ENCODE measurements at places on chromosomes 16 and 17.

- DNase-seq: no peak
These were observed 384.7 kb downstream of the UTP18 start for GRCh38 chr17:51645056-51645455.

DNA sequence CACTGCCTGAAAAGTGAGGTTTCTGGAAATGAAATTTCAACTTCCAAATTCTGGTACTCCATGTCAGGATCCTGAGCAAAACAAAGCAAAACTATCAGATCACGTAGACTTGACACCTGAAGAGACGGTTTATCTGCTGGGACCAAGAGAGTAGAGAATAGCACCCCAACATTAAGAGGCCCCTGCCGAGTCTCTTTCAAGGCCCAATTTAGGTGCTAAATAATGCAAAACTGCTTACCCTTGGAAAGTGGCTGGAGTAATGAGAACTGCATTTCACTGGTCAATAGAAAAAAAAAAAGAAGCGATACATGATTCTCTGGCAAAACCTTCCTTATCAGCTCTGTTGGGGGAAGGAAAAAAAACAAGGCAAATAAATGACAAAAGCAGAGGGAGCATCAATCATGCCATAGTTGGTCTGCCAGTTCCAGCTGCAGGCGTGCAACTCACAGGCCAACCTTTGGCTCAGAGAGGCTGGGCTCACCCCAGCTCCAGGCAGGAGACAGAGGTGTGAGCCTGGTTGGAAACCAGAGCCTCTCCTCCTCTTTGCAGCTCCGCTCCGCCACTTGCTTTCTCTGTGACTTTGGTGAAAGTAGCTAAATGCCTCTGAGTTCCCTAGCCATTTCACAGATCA is 595.2 kb downstream of the TOX3 start:
- DNase-seq: no peak

DNA sequence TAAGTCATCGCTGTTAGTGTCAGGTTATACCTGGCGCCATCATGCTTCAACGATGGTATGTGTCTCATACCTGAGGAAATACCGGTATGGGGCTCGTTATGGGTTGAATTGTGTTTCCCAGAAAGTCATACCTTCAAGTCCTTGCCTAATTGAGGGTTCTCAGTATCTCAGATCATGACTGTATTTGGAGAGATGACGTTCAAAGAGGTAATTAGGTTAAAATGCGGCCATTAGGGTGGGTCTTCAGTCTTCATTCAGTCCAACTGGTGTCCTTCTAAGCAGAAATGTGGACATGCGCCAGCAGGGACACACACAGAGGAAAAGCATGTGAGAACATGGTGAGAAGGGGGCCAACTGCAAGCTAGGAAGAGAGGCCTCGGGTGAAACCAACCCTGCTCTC is 37.5 kb upstream of the XYLT1 start:
- DNase-seq: no peak

- no peak for DNase-seq
These were observed 8.8 kb downstream of the SPIRE2 start for GRCh38 chr16:89837014-89837546.

DNA sequence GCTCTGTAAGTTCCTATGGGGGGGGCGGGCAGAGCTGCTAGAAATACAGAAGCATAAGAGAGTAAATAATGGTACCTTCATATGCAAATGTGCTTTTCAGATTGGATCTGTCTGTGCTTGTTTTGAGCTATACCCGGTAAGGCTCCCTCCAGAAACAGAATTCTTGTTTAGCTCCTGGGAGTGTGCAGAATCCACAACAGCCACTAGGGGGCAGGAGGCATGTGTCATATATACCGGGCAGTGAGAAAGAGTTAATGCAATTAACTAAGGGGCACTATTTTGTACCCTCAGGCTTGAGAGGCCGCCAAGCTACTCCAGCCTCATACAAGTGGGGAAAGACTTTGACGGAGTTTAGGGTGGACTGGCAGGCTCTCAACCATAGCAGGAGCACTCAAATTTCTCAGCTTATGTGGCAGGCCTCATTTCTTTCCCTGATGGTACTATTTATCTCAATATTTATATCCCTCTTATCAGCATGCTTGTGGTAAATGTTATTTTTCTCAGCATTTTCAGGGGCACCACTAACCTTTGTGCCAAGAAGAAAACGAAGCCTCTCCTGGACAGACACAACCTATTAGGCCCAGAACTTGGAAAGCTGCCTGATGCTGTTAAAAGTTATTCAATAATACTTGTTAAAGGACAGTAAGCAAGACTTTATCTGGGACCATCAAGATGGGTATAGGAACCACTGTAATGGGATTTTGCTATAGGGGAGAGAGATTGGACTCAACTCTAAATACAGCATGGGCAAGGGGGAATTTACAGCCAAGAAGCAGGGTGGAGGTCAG is 10.7 kb upstream of the CENPV start:
- DNase-seq: peak; percentile 81

DNA sequence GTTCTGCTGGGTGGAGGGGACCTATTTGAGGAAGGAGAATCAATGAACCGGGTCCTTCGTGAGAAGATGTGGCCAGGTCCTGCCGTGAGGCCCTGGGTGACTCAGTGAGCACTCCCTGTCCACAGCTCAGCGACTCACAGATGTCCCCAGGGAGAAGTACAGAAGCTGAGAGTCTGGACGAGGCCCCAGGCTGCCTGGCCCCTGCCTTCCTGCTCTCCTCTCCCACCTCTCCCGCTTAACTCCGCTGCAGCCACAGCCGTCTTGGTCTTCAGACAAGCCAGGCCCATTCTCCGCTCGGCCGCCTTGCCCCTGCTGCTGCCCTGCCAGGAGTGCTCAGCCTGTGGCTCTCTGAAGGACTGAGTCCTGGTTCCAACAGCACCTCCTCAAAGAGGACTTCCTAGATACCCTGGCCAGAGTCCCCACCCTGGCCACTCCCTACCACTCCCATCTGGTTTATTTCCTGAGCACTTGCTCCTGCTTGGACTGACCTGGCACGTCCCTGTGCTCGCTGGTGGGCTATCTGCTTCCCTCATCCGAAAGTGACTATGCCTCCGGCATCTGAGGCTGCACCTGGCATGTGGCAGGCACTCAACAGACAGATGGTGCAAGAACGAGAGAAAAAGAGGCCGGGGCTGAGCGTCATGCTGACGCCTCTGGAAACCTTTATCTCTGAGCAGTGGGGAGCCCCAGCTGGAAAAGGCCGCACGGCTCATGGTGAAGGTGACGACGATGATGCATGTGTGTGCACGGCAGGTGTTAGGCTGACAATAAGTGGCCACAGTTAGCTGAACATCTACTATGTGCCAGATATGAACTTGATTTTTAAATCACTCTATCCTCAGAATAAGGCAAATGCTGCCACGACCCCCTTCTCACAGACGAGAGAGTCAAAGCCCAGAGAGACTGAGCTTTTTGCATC is 9.2 kb upstream of the TNFRSF13B start:
- DNase-seq: no peak

DNA sequence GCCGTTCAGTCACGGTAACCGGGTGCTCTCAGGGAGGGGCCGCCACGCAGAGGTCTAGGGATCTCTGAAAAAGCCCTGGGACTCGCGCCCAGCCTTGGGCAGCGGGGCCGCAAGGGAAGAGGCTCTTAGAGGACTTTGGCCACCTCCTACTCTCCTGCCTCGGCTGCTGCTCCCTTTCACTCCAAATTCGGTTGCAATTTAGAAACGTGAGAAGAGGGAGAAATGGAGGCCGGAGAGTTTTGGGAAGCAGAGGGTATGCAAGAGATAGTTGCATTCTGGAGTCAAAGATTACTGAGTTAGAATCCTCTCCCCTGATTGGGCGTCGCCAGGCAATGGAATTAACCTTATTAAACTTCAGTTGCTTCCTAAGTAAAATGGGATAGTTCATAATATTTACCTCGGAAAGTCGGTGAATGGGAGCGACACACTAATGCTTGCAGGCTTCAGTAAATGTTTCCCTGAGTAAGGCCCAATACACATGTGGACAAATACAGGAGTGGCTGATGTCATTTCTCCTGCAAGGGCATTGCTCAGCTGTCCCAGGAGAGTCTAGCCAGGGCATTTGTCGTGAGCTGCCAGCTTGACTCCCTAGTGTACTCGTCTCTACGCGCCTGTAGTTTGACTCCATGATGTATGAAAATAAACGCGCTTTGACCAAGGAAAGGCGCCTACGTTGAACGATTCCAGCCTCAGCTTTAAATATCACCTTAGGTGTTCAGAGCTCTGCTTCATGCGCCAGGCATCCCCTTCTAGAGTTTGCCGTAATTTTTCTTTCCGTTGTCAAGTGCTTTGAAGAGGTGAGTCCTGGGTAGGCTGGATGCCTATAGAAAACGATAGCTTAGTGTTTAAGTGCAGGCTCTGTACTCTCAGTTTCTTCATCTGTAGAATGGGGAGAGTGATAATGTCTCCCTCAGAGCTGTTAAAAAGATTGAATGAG is 667 bp downstream of the OGFOD1 start:
- peak; percentile 27 for DNase-seq

DNA sequence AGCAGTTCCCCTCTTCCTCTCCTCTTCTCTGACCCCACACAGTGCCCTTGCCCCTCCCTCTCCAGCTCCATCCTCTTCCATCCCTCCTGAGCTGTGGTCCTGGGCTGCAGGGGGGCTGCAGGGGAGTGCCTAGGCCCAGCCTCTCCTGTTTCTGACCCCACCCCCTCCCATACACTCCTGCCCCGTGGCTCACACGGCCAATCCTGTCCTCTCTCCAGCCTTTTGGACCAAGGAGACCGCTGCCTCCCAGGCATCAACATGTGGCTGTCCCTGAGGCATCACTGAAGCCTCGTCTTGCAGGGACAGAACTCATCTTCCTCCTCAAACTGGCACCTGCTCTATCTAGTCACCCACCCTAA is 6.7 kb downstream of the CLUH start:
- DNase-seq: no peak

DNA sequence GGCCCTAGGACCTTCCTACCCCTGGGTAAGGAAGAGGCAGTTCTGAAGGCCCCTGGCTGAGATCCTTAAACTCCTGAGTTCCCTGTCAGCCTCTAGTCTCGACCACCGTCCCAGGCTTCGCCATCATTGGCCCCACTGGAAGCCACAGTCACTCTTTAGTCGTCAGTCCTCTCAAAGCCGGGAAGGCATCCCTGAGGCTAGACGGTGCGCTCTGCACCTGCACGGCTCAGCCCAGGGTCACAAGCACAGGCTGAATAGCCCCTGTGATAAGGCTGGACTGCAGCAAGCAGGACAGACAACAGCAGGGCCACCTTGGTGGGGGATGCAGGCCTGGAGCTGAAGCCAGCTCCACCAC is 3.3 kb upstream of the HEXIM1 start:
- DNase-seq: no peak

- no peak for DNase-seq
These were observed 35.2 kb downstream of the ZNF750 start for GRCh38 chr17:82804442-82805191.

- no peak for DNase-seq
These were observed 20.7 kb downstream of the SLC47A1 start for GRCh38 chr17:19554393-19554792.

- no peak for DNase-seq
These were observed 10.6 kb upstream of the CES3 start for GRCh38 chr16:66950437-66950836.

- DNase-seq: no peak
These were observed 26.2 kb upstream of the PMFBP1 start for GRCh38 chr16:72198021-72198711.

- DNase-seq: no peak
These were observed 20.1 kb downstream of the UBE2O start for GRCh38 chr17:76432712-76433336.

- peak; percentile 49 for DNase-seq
These were observed 13.0 kb downstream of the CDH13 start for GRCh38 chr16:82639666-82640336.

DNA sequence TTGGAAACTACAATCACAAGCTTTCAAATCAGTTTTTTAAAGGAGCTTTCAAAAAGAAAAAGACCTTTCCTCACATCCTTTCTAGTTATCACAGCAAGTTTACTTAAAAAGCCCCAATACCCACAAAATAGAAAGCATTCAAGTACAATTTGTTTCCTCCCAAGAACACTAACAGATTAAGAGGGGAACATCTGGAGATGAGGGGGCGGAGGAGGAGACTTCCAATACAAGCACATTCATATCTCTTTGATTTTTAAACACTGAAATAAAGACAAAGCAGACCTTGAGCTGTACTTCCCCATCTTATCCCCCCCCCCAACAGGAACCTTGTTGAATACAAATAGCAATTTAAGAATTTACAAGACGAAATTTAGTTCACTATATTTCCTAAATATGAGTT is 2.0 kb downstream of the YWHAE start:
- no peak for DNase-seq

- peak; percentile 41 for DNase-seq
These were observed 89.0 kb downstream of the SYCE1L start for GRCh38 chr16:77288222-77288621.

DNA sequence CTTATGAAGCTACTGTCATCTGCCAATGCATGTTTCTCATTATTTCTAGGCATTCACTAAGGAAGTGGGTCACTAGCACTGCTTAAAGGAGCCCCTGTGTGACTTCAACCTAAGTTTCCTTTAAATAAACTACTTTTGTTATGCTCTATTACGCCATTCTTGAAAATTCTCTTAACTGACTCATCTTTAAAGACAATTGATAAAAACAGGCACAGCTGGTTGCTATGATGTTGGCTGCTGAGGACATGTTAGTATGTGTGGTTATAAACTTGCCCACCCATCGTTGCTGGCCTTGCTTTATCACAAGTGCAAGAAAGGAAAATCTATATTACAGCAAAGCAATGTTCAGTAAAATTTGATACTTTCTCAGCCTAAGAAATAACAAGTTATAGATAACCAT is 75.8 kb upstream of the CNTNAP4 start:
- no peak for DNase-seq

DNA sequence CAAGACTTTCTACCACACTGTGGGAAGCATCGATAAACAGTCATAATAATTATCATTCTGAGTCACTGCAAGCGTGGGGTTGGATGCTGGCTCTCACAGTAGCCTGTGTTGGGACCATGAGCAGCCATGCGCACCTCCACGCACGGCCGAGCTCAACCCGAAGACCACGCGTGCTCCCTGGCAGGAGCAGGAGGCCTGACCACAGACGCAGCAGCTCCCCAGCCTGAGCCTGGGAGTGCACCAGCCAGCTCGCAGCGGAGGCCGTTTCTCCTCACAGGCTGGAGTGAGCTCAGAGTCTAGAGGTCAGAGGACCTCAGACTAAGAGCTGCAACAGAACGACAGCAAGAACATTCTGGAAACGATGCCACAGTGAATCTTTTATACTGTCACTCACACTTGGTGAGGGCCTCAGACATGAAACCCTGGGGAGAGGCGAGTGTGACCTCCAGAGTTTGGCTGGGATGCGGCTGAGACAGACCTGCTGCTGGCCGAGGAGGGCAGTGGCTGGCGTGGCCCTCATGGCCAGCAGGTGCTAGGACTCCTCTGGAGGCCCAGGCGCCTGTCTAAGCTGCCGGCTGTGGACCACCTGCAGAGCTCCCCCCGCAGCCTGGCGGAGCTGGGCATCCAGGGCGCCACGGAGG is 6.0 kb downstream of the NDUFAF8 start:
- no peak for DNase-seq

All from HTR-8/SVneo (cell line).